ENCODE measurements at places on chromosomes 13 and 19. TPM values are rescaled to one million over a fixed set of nuclear protein-coding genes. Genes with fewer than 3 reads are reported as not detected.

OR10H1 gene
- total RNA-seq: not detected

- DNase-seq: no peak
These were observed 1.7 kb upstream of the ADM5 start for GRCh38 chr19:49687566-49688316.

DNA sequence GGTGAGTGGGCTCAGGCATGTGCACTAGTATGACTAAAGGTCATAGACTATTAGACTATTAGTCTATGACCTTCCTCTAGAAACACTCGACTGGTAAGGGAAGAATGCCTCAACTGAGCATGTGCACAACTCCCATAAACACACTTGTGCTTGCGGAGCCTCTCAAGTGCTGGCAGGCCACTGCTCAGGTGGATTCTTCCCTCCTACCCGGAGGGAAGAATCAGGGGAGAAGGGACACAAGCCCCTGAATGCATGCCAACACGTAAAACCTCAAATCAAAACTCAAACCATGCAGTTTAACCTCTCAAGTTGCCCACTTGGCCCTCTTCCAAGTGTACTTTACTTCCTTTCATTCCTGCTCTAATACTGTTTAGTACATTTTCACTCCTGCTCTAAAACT, 287.6 kb upstream of the SGCG start:
- DNase-seq: no peak

GRCh38 chr19:46283771-46284170, 13.1 kb upstream of the HIF3A start:
- DNase-seq: no peak
